ENCODE measurements at places on chromosomes 6 and 20. TPM values are rescaled to one million over a fixed set of nuclear protein-coding genes. Genes with fewer than 3 reads are reported as not detected.

DNA sequence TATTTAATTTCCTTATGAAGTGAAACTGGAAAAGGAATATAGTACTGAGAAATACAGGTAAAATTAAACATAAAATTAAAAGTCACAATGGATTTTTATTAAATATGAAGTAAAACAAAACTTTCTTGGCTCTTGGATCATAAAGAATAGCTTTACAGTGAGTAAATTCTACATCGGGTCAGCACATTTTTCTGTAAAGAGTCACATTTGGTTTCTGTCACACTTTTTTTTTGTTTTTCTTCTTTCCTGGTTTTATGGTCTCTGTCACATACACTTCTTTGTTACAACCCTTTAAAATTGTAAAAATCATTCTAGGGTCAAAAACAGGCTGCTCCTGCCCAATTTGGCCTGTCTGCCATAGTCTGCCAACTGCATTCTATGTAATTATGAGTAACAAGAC, 254.4 kb upstream of the POU3F2 start:
- no peak for DNase-seq

GRCh38 chr6:158620963-158621693, 23.4 kb downstream of the DYNLT1 start:
- no peak for DNase-seq

TRIM26 gene
- polyA plus RNA-seq, result 34.6 TPM

GRCh38 chr6:65964261-65964660, 257.2 kb upstream of the EYS start:
- DNase-seq, result no peak

GRCh38 chr20:4136078-4136966, 121.0 kb upstream of the RNF24 start:
- DNase-seq, result no peak

DNA sequence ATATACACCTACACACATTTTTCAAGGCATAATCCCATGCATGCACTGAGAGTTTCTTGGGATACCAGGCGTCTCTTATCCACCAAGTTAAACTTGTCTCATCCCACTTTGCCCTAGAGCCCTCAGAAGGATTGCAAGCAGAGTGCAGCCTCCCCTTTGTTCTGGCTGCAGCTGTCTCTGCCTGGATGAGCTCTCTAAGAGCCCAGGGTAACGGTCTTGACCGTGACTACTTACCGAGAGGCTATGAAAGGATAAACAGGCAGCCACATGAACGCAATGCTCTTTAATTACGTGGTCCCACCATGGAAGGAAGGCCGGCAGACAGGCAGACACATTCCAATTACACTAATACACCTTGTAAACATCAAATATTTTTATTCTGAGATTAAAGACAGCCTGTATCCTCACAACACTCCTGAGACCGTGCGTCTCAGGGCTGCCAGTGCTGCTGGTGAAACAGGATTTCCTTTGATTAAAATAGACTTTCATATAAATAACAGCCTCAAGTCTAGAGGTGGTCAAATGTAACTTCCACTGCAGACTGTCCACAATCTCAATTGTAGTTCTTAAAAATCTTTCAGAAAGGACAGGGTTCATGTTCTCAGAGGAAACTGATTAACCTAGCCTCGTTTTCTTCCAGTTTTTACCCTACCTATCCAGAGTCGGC, 210.0 kb upstream of the PRDM1 start:
- DNase-seq, result no peak

DNA sequence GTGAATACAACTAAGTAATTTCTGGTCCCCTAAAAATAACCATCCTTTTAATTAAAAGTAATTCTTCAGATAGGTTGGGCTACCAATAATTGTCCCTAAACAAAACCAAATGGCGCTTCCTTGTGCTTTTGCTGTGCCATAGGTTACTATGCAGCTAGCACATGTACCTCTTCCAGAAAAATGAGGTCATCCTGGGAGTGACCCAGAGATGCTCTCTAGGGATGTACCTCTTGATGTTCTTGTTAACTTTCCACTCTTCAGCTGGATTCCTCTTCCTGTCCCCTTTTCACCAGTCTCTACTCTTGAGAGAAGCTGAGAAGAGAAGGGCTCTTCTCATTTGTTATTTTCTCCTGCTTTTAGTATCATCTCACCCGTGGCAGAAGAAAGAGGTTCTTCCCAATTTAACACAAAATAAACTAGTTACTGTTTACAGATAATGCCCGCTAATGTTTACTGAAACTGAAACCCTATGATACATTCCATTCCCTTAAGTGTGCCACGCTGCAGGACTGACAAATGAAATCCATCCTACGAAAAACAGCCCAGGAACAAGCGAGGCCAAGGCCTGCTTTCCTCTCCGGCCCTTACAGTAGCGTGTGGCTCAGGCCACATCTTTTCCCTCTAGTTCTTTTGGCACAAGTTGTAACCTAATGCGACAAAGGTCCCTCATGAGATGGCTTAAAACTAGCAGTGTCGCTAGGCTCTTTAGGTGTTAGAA, 24.2 kb downstream of the MRS2 start:
- no peak for DNase-seq

GRCh38 chr6:149445095-149445466, 39.7 kb downstream of the ZC3H12D start:
- DNase-seq, result no peak

DNA sequence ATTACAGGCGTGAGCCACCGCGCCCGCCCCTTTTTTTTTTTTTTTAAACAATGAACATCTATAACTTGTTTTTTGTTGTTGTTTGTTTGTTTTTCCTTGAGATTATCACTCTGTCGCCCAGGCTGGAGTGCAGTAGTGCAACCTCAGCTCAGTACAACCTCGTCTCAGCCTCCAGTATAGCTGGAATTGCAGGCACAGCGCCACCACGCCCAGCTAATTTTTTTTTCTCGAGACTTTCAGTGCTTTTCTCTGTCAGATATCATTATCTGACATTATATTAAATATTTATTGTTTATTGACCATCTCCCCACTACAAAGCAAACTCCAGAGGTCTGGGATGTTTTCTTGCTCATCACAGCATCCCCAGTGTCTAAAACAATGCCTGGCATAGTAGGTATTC, 2.3 kb upstream of the DLK2 start:
- DNase-seq, result no peak

DNA sequence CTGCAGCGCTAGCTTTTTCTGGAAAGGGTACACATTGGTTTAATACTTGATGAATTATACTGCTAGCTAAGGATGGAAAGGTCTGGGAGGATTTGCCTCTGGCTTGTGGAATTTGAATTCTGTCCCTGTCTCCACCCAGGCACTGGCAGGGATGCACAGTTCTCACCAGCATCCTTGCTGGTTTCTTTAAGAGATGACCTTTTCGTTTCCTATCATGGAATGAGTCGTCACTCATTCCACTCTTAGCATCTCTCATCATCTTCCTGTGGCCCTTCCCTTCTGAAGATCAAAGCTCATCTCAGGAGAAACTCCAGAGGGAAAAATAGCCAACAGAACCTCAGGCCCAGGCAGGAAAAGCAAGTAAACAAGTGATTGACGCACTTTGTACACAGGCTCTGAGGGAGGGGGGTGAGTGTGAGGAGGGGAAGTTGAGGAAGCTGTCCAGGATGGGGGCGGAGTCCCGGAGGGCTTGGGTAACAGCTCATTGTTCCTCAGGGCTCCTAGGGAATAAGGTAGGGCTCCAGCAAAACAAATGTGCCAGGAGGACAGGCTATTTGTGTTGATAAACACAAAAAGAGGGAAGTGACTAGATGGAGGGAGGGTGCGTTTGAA, 25.7 kb upstream of the SAYSD1 start:
- no peak for DNase-seq

DNA sequence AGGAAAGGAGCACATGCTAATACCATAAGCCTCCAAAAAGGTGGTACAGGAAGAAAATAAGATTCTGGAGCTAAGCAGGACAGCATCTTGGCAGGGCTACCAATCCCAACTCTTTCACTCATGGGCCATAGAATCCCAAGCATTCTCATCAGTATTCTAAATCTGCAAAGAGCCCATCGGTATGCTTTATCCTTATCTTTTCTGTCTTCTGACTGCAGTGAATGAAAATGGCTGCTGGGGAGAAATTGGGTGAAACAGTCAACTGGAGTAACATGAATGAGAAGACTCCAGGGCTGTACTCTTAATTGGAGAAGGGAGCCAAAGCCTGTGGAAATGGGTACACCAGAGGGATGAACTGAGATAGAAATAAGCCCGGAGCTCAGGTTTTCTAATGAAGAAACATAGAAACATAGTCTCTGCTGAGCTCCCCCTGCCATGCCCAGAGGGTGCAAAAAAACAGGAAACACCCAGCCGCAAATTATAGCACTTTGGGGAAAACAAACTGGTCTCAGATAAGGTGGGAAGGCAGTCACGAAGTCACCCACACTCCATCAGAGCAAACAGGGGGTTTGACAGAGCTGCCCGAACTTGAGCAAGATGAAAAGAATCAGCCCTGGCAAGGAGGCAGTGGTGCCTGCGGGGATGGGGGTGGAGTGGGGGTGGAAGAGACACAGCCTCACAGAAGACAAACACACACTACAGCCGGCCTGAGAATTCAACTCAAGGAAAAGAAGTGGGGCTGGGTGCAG, 35.4 kb upstream of the E2F3 start:
- DNase-seq, result no peak

MUC21 gene
- 0.07 TPM for polyA plus RNA-seq

SRSF12 gene
- polyA plus RNA-seq, result 13.0 TPM

DNA sequence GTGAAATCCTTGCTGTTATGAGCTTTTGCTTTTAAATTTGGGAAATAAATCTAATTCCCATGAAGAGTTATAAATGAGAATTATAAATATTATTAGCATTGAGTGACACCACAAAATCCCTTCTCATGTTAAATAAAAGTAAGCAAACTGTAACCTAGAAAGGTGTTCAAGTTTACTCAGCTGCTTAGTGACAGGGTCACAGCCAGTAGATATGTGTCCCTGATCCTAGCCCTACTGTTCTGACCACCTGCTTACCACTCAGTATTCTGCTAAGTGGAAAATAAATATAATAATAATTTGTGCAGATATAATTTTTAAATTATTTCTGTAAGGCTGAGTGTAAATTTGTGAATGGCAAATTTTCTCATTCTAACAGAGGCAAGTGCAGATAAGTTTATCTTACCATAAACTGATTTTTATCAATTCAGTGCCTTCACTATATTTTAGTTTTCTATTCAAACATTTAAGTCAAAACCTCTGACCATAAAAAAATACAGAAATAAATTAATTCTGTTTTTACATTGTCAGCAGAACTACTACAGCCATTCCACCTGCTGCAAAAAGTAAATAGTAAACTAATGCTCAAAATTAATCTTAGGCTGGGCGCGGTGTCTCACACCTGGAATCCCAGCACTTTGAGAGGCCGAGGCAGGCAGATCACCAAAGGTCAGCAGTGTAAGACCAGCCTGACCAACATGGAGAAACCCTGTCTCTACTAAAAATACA, 118.2 kb downstream of the TENT5A start:
- DNase-seq, result no peak

- DNase-seq, result no peak
These were observed 9.6 kb downstream of the SLC18B1 start for GRCh38 chr6:132788658-132789395.

GRCh38 chr6:21713481-21713880, 119.9 kb downstream of the SOX4 start:
- DNase-seq, result no peak

DNA sequence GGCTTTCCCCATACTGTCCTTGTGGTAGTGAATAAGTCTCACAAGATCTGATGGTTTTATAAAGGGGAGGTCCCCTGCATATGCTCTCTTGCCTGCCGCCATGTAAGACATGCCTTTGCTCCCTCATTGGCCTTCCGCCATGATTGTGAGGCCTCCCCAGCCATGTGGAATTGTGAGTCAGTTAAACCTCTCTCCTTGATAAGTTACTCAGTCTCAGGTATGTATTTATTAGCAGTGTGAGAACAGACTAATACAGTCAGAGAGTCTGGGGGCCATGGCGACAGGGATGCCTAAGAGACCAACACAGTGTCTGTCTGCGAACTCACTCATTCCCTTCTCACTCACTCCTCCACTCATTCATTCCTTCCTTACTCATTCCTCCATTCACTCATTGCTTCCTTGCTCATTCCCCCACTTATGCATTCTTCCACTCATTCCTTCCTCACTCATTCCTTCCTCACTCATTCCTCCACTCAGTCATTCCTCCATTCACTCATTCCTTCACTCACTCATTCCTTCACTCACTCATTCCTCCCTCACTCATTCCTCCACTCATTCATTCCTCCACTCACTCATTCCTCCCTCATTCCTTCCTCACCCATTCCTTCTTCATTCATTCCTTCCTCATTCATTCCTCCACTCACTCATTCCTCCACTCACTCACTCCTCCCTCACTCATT, 137.5 kb upstream of the AGPAT4 start:
- no peak for DNase-seq

- DNase-seq, result no peak
These were observed 70.2 kb downstream of the RIN2 start for GRCh38 chr20:19828232-19828631.

GRCh38 chr20:2691127-2691526, 1.5 kb upstream of the EBF4 start:
- DNase-seq, result no peak

FOXA2 gene
- polyA plus RNA-seq, result 37.1 TPM

PTCRA gene
- polyA plus RNA-seq, result 0.28 TPM

GRCh38 chr6:139996253-139996834, 621.9 kb upstream of the CITED2 start:
- no peak for DNase-seq
